ENCODE measurements at places on chromosomes 12 and 14.
A peak's percentile ranks its signal among the peaks of the same experiment; 100 is the strongest.

DNA sequence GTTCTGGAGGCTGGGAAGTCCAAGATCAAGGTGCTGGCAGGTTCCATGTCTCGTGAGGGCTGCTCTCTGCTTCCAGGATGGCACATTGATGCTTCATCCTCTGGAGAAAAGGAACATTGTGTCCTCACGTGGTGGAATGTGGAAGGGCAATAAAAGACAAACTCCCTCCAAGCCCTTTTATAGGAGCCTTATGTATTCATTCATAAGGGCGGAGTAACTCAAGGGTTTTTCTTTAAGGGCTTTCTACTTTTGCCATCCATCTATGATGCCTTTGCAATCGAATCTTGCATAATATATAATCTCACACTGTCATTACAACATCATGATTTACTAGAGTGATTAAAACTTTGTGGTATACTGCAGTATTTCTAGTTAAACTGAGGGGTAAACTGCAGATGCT is 132.7 kb upstream of the DDHD1 start:
- DNase-seq = no peak

DNA sequence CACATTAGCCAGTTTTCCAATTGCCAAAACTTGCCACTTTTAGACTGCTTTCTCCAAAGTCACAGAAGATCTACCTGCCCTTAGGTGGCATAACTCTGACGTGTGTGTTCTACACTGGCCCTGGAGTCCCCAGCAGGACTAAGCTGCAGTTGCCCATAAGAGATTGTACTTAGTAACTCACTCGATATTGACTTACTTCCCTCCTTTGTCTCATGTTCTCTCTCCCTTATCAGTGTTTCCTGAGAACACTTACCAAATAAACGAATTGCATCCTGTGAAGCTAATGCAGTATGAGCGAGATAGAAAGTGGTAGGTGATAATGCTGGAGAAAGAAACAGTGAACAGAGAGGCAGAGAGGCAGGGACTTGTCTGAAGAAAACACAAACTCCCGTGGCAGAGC is 117.2 kb downstream of the NUAK1 start:
- DNase-seq = no peak

DNA sequence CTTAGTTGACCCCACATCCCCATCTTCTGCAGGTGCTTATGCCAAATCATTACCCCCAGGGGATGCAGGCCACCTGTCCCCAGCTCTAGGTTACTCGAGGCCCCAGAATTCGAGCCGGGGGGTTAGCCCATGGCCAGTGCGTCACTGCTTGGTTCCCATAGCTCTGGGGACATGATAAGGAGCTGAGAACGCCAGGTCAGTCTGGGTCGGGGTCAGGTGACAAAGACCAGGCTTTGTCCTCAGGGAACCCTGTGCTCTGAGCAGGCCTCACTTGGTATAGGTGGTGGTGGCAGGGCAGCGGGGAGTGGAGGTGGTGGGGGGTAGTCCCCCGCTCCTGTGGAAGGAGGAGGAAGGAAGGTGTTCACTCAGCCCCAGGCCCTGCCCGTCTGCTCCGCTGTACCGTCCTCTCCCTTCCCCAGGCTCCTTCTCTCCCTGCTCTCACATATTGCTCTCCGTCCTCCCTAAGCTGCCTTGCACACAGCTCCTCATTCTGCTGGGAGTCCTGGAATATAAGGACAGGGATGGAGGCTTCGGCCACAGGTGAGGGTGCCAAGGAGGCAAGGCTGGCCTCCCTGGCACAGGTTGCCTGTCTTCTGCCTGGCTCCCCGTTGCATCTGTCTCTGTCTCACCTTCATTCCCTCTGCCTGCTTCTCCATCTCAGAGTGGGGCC is 2.0 kb upstream of the MYH6 start:
- no peak for DNase-seq

DNA sequence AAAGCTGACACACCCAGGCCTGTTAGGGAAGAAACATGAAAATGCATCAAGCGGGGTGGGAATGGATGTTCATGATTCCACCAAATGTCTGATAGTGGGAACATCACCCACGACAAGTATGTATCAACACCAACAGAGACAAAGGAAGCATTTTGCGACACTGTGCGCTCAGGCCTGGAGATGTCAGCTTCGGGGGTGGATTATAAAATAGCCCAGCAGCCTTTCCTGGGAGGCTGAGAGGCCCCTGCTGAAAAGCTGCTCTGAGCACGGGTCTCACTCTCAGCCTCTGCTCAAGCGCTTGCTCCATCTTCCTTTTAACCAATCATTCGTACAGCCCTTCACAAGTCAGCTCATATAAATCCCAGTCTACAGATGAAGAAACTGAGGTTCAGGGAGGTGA is 213.5 kb downstream of the BCL11B start:
- DNase-seq = no peak

DNA sequence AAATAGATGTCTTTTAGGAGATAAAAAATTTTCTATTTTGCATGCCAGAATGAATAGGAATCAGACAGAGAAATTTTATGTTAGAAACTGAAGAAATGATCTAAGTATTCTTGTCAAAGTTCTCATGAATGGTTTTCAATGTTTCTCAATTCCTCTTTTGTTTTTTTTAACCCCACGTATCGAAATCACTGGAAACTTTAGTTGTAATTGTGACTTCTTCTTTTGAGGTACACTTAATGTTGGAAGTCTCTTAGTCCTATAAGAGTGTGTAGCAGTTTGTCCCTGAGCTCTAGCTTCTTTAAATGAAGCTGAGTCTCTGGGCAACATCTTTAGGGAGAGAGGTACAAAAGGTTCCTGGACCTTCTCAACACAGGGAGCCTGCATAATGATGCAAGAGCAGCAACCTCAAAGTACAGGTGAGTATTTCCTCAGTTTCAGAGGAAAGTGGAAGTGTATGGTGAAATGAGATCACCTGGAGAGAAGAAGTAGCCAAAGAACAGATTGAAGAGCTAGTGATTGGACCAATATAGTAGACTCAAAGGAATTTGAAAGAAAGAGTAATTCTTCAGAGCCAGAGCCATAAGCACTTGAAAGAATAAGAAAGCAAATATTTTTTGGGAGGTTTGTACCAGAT is at the start of gene CLEC6A:
Gene CLEC6A, plus strand, starts transcription at position 236 of the 634 bp plus-strand sequence. Its CDS starts 150 bp downstream, at position 386.
- no peak for DNase-seq

DNA sequence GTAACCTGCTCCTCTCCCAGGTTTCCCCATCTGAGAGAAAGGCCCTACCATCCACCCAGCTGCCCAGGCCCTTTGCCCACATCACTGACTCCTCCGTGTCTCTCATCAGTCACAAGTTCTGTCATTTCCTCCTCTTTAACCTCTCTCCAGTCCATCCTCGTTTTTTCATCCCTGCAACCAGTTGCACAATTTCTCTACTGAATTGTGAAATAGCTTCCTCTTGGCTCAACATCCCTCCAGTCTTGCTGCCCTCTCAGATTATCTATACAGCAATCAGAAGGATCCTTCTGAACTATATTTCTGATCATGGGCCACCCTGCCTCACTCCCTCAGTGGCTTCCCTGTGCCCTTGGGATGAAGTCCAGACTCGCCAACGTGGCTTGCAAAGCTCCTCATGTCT is 6.8 kb downstream of the FAM161B start:
- no peak for DNase-seq

- no peak for DNase-seq
Observed at GRCh38 chr14:90263748-90264449, 7.5 kb downstream of the PSMC1 start.

- DNase-seq = no peak
Observed at GRCh38 chr12:100789146-100789545, 5.4 kb upstream of the ANO4 start.

- DNase-seq = no peak
Observed at GRCh38 chr12:30023186-30023585, 239.4 kb upstream of the TMTC1 start.

GRCh38 chr12:14454098-14454907 is 88.8 kb downstream of the ATF7IP start:
- DNase-seq = peak; percentile 58

GRCh38 chr12:3904999-3905398 is 31.8 kb upstream of the PARP11 start:
- no peak for DNase-seq

DNA sequence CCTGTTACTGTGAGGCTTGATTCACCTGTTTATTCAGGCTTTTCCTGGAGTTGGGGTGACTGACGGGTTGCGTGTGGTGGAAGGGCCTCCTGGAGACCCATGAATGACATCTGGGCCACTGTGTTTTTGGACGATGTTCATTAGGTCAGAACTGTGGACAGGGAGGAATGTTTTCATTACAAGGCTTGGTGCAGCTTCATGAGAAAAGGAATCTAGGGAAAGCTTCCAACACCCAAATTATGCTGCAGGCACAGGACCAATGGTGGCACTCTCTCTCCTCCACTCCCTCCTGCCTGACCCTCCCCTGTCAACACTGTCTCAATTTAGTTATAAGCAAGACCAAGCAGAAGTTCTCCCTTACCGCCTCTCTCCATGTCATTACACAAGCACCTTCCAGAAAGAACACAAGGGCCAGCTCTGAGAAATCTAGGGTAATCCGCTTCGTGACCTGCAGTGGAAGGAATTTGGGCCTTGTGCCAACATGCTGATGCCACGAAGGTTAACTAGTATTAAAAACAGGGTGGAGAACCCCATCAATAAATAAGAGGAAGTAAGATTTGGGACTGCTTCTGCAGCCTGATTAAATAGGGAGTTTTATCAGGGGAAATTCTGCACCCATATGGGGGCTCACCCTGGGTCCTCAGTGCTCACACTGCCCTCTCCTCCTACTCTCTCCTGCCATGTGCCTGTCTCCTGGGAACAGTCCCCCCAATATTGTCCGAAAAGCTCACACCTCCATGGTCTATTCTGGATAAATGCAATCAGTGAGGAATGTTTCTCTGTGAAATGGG is 200.3 kb downstream of the KTN1 start:
- no peak for DNase-seq

Data from ecto neural progenitor cell (in vitro differentiated cells).